ENCODE measurements at places on chromosomes 1 and 21. TPM values are rescaled to one million over a fixed set of nuclear protein-coding genes. Genes with fewer than 3 reads are reported as not detected.

DNA sequence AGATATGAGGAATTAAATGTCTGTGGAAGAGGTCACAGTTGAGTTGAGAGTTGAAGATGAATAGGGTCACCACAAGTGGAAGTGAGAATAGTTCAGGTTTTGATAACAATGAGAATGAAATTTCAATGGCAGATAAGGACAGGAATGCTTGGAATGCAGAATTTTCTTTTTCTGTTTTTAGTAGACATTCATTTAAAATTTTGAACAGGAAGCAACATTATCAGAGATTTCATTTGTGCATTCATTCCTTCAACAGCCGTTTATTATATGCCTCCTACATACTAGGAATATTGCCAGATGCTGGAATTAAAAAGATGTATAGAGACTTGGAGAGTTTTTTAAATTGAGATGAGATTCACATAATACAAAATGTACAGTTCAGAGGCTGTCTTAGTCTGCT lies 126.8 kb downstream of the ITSN1 start:
- no peaks in the 10 kb centered on the region for H3K4me1 ChIP-seq
- DNase-seq, result no peak
- H3K27me3 ChIP-seq, result no peaks in the 10 kb centered on the region
- no peak overlapping the region for H3K4me3 ChIP-seq
- H3K27ac ChIP-seq, result no peak overlapping the region
- no peaks in the 10 kb centered on the region for H3K36me3 ChIP-seq

DNA sequence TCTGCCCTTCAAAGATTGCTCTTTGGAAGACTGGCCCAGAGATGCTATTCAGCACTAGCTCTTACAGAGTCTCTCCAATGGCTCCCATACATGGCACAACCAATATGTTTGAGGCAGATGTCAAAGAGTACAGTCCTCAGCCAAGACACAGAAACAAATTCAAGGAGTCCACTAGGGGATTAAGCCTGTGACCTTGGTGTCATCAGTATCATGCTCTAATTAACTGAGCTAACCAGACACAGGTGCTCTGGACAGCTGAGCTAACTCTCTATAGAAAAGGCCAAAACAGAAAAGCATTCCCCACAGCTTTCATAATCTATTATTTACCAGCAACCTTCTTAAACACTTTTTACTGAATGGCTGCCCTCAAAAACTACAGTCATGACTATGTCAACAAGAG lies 666.0 kb upstream of the PLXNA2 start:
- H3K4me3 ChIP-seq, result no peak overlapping the region
- no peak for DNase-seq
- no peaks in the 10 kb centered on the region for H3K27me3 ChIP-seq
- H3K4me1 ChIP-seq, result no peaks in the 10 kb centered on the region
- no peak overlapping the region for H3K27ac ChIP-seq

DNA sequence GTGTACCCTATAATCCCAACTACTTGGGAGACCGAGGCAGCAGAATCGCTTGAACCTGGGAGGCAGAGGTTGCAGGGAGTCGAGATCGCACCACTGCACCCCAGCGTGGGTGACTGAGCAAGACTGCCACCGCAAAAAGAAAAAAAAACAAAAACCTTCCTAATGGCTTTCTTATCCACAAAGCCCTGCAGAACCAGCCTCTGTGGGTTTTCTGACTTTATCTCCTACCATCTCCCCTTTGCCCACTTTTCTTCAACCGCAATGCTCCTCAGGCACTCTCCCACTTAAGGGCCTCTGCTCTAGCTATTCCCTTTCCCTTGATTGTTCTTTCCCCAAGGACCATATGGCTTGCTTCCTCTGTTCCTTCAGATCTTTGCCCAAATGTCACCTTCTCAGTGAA lies 67.9 kb upstream of the PUM1 start:
- H3K4me3 ChIP-seq, result no peak overlapping the region
- H3K4me1 ChIP-seq, result no peaks in the 10 kb centered on the region
- H3K36me3 ChIP-seq, result no peaks in the 10 kb centered on the region
- peaks cover 2% of the 10 kb centered on the region for H3K27me3 ChIP-seq
- DNase-seq, result no peak

DNA sequence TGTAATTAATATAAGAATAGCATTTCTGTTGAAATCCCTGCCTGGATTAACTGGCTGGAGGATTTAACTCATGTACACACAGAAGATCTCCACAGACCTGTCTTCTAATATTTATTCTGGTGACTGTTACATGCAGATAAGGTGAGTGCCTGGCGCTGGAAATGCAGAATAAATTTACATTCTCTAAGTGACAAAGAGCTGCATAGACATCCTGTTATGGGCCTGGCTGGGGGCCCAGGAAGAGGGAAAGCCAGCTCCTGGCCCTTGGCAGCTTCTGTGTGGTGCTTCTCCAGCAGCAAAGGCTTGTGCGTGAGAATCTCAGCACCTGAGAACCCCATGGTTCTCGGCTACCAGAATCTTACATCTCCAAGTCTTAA lies 446.6 kb downstream of the PTPRU start:
- no peak overlapping the region for H3K4me3 ChIP-seq
- DNase-seq, result no peak
- H3K4me1 ChIP-seq, result peaks cover 17% of the 10 kb centered on the region
- peaks cover under 1% of the 10 kb centered on the region for H3K27me3 ChIP-seq

IL23R gene
- total RNA-seq, result 3.1 TPM

ZC3H12A gene
- 40.4 TPM for total RNA-seq

DNA sequence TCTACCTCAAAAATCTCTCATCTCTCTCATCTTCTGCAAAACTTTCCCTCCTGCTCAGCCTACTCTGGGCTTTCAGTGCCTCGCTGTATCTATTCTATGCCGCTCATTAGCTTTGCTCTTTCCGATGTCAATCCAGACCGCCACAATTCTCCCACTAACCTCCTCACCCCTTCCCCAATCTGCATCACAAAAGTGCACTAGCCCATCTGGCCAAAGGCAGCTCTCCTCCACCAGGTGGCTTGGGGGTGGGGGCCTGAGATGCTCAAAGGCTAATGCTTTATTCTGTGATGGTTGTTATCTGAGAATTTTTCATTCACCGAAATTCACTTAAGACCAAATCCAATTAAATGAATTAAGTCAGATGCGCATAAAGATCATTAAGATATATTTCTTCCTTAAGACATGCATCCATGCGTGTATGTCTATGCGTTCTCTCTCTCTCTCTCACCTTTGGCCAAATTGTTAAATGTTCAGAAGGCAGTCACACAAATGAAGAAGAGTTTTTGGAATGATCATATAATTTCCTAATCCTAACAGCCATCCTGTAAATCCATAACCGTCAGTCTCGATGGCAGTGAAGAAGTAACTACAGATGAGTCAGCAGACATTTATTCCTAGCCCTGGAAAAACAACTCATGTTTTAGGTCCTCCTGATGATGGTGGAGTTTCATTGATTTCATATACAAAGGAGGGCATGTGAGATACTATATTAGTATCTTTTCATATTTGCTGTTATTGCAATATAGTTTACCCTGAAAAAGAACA lies 111.3 kb downstream of the C1orf21 start:
- H3K27ac ChIP-seq, result no peak overlapping the region
- no peak overlapping the region for H3K4me3 ChIP-seq
- peaks cover 2% of the 10 kb centered on the region for H3K4me1 ChIP-seq
- DNase-seq, result no peak
- no peaks in the 10 kb centered on the region for H3K36me3 ChIP-seq

CFAP45 gene
- 1.5 TPM for total RNA-seq

DNA sequence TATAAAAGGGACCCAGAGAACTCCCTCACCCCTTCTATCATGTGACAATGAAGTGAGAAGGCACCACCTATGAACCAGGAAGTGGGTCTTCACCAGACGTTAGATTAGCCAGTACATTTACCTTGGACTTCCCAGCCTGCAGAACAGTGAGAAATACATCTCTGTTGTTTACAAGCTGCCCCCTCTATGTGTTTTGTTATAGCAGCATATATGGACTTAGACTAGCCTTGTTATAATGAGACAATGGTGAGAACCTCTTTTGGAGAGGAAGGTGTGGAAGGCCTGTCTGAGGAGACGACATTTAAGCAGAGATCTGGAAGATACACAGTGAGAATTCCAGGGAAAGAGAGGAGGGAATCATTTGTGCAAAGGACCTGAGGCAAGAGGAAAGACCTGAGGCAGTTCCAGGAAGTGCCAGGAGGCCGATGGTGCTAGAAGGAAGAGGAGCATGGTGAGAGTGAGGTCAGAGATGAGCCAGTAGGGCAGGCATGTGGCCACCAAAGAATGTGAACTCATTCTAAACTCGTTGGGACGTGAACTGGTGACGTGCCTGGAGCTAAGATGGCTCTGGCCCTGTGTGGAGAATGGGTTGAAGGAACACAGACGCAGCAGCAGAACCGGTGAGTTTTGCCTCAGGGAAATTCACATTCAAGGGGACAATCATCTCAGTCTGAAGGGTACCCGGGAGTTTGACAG lies 98.9 kb upstream of the IRF2BP2 start:
- no peak overlapping the region for H3K4me3 ChIP-seq
- no peak for DNase-seq
- H3K27me3 ChIP-seq, result peaks cover 3% of the 10 kb centered on the region
- H3K36me3 ChIP-seq, result no peaks in the 10 kb centered on the region
- peak overlapping the region; percentile 42 for H3K27ac ChIP-seq
- peaks cover 12% of the 10 kb centered on the region for H3K4me1 ChIP-seq

DNA sequence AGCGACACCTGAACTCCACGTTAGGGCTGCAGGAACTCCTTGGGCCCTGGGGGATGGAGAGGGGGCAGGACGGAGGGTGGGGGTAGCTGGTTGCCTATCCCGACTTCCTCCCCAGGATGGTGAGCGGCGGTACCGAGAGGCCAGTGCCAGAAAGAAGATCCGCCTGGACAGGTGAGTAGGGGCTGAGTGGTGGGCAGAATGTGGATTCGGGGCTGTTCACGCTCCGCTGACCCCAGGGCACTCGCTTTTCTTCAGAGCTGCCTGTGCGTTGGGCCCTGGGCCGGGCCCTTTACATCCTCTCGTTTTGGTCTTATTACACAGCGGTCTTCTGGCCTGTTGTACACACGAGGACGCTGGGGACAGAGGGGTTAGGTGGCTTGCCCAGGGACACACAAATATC lies 20.8 kb downstream of the FAM151A start:
- no peaks in the 10 kb centered on the region for H3K36me3 ChIP-seq
- H3K4me3 ChIP-seq, result no peak overlapping the region
- no peaks in the 10 kb centered on the region for H3K27me3 ChIP-seq
- peaks cover 9% of the 10 kb centered on the region for H3K4me1 ChIP-seq
- no peak for DNase-seq
- no peak overlapping the region for H3K27ac ChIP-seq

- peaks cover 35% of the 10 kb centered on the region for H3K27me3 ChIP-seq
- H3K4me1 ChIP-seq, result no peaks in the 10 kb centered on the region
- H3K36me3 ChIP-seq, result no peaks in the 10 kb centered on the region
Observed at GRCh38 chr1:111369645-111370044, 57.9 kb downstream of the OVGP1 start.

- no peak for DNase-seq
- H3K4me1 ChIP-seq, result peaks cover 24% of the 10 kb centered on the region
- no peak overlapping the region for H3K27ac ChIP-seq
Observed at GRCh38 chr1:185498207-185498606, 181.2 kb upstream of the IVNS1ABP start.

- no peaks in the 10 kb centered on the region for H3K4me1 ChIP-seq
- H3K36me3 ChIP-seq, result peaks cover 2% of the 10 kb centered on the region
- peaks cover 48% of the 10 kb centered on the region for H3K27me3 ChIP-seq
- no peak for DNase-seq
- no peak overlapping the region for H3K27ac ChIP-seq
- H3K4me3 ChIP-seq, result no peak overlapping the region
Observed at GRCh38 chr1:24886241-24886640, 43.8 kb downstream of the RUNX3 start.

Data from activated CD4-positive, alpha-beta T cell treated with anti-CD3 and anti-CD28 coated beads, Interleukin-2, amount 10 ng/mL, durations not matched to agents 24 days and 14 days (primary cell).